GM12892 (cell line): ENCODE measurements at places on chromosomes 12 and 14.

- no peak for DNase-seq
Measured at GRCh38 chr12:131116468-131117117, 162.9 kb downstream of the ADGRD1 start.

DNA sequence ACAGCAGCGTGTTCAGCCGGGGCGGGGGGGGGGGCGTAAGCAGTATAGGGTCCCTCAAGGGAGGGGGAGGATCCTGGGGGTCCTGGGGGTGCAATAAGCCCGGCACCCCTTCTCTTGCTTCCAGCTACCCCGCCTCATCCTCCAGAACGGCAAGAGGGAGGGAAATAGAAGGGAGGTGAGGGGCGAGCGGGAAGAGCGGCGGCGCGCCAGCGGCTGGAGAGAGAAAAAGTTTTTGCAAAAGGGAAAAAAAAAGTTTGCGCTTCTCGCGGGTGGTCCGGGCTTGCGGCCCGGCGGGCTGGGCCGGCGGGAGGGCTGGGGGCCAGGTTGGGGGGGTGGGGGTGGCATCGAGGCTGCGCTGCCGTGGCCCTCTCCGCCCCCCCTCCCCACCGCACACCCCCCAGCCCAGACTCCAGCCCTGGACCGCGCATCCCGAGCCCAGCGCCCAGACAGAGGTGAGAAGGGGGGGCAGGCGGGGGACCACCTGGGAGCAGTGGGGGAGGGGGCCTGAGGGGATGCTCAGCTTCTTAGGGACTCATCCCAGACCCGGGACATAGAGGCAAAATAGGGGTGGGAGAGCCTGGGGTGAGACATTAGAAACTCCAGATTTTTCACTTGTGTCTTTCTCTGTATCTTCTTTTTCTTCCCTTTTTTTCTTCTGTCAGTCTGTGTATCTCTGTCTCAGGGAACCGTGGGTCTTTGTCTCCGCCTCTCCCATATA, at the start of gene GLI1:
Gene GLI1, plus strand, starts transcription at position 36 of the 718 bp plus-strand sequence. CDS start 3,907 bp downstream, outside the sequence.
- DNase-seq: no peak

DNA sequence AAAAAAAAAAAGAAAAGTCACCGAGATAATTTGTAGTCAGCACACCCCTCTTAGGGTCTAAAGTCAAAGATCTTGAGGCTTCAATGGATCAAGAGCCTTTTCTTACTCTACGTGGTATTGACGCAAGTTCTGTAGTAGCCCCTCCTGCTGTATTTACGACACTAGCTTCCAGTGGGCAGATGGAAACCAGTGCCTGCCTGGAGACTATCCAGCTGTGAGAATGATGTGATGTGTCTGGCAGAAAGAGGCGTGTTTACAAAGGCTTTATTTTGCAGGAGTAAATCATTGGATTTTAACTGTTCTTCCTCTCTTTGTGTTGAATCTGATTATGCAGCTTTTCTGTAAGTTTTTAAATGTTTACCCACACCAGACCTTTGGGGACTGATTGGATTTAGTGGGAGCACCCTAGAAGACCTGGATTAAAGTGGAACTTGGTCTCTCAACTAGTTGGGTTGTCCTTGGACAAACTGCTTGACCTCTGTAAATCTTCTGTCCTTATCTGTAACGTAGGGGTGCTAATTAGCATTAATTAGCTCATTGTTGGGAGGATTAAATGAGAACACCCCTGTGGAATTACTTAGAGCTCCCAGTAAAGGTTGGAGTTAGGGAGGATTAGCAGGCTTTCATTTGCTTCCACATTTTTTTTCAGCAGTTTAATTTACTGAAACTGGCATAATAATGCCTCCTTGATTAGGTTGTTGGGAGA, 72.4 kb downstream of the RASSF3 start:
- DNase-seq: no peak

GRCh38 chr14:97104029-97104428, 306.8 kb downstream of the VRK1 start:
- DNase-seq: no peak

DNA sequence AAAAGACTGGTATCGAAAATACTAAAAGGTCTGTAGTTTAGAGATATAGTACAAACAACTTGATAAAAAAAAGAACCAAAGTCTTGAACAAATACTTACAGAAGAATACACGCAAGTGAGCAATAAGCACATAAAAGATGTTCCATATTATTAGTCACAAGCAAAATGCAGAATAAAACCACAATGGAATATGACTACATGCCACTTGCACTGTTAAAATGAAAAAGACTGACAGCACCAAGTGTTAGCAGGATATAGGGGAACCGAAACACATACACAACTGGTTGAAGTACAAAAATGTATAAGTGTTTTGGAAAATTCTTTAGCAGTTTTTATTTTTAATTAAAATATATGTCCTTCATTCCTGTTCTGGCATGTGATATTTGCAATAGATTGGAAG, 3.6 kb downstream of the CLEC2A start:
- DNase-seq: no peak

DNA sequence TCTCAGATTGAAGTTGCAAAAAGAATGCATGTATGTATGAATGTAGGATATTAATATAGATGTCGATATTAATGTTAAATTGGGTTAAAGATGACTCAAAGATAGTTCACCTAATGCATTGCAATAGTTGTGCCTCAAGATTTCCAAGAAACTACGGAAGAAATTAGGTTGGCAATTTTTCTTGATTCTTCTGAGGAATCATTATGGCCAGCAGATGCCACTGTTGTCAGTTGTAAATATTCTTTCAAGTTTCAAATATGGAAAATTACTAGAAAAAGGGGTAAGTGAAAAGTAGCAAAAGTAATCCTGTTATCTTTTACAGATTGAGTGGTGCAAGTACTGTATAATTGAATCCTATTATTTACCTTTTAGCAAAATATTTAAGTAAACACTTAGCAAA, 202.1 kb downstream of the ADAMTS20 start:
- no peak for DNase-seq

DNA sequence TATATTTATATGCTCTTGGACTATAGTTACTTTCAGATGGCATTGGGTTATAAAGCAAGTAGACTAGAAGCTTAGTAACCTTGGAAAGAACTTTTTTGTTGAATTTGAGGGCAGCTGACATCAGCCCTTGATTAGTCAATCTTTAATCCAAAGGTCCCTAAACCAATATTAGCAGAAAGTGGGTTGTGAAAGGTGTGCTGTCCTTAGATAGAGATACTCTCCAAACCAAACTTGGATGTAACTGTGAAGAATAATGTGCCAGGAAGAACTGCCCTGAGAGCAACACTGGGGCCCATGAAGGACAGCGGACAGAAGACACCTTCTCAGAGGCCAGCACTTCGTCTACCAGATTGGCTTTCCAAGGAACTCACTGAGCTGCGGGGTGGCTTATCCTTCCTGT, 10.6 kb downstream of the CD163 start:
- no peak for DNase-seq

DNA sequence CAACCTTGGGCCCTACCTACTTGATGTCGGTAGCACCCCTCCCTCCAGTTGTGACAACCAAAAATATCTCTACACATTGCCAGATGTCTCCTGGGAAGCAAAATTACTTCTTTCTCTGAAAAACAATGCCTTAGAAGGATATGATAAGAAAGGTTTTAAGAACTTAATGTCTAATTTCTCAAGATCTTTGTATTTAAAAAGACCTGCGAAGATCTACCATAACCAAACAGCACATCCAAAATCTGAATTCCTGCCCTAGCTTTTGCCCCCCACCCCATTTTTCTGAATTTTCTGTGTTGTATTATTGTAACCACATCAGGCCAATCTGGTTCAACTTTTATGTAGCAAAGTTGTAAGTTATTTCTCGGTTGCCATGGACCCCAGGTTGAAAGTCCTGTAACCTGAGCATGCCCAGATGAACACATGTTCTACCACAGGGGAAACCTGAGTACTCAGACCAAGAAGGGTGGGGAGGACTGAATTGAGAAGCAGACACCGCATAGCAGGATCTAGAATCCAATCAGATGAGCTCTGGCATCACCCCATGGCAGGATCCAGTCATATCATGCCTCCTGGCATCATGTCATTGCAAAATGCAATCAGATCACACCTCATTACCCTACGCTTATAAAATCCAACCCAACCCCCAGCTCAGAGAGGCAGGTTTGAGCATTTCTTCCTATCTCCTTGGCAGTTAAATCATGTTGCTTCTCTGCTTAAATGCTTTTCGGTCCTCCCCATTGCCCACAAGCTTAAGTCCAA, 8.7 kb downstream of the TMEM253 start:
- no peak for DNase-seq

GRCh38 chr14:77303417-77304156, 17.1 kb downstream of the POMT2 start:
- no peak for DNase-seq

GRCh38 chr12:132116709-132117557, 27.2 kb downstream of the DDX51 start:
- no peak for DNase-seq

- no peak for DNase-seq
Measured at GRCh38 chr12:121300083-121300819, 3.7 kb upstream of the CAMKK2 start.

DNA sequence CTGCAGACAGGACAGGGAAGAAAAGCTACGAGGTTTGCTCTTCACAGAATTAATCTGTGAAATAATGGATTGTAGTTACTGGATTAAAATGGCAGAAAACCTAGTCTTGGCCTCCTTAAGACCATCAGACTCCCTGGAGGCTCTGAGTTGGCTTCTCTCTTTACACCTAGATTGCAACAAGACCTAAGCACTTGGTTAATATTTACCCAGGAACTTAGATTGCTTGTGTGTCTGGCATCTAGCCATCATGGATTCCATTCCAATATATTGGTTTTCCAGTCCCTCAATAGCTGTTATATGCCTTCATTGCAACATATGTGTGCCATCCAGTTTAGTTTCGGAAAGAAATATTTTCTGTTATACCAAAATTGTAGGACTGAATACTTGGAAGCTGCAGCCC, 1.9 kb upstream of the GTF2A1 start:
- DNase-seq: no peak

GRCh38 chr12:73110816-73111215, 838.6 kb downstream of the TRHDE start:
- no peak for DNase-seq

GRCh38 chr12:91852634-91853033, 293.0 kb downstream of the BTG1 start:
- no peak for DNase-seq

DNA sequence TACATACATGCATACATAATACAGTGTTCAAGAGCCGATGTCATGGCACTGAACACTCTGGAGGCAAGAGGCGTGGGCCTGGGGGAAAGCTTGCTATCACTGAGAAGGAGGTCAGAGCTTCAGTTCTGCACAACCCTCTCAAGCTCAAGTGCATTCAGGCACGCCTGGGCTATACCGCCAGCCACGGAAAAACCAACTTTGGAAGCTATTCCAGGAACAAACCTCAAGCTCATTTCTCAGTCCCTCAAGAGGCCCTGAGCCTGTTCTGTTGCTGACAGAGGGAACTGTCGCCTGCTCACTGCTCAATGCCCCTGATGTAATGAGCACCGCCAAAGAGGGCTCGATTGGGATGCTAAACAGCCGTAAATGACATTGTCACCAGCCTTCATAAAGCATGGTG, 9.2 kb downstream of the NOS1 start:
- no peak for DNase-seq

GRCh38 chr12:94793191-94793595, 142.8 kb upstream of the TMCC3 start:
- DNase-seq: no peak

- DNase-seq: no peak
Measured at GRCh38 chr12:81759190-81760051, at the start of gene PPFIA2. Gene PPFIA2, minus strand, starts transcription at chr12:81759350.

DNA sequence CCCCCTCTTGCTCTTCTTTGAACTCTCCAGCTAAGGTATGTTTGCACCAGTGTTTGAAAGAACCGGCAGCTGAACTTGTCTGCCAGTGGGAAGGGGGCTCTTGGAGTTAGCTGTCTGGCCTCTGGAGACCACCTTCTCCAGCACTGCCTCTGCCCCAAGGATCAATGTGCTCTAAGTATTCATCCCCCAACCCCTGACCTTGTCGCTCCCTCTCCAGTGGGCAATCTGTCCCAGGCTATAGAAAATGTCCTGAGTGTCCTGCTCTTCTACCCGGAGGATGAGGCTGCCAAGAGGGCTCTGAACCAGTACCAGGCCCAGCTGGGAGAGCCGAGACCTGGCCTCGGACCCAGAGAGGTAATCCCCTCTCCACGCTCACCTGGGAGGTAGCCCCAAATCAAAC, 2.8 kb downstream of the P3H3 start:
- no peak for DNase-seq

DNA sequence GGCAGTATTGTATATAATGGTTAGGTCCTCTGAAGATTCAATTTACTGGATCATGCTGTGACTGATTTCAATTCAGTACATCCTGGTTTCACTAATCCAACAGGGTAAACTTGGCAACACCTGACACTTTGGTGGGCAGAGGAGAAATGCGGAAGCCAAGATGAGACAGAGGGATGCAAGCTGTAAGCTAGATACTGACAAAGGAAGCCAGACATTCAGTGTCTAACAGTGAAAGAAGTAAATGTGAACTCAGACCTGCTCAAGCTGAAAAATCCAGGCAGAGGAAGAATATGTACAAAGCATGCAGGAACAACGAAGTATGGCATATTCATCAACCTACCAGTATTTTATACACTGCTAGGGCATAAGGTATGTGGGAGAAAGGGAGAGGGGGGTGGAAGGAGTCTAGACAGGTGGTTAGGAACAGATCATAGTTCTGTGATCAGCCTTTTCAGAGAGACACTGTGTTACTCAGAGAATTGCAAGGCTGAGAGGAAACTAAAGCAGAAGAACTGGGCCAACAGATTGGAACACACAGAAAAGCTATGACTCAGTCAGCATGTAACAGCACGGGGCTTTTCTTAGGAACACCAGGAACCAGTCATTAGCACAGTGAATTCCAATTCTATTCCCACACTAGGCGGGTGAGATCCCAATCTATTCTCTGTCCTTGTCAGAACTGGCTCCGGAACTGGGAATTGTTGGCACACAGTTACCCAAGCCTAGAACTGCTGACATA, 40.3 kb downstream of the NELL2 start:
- DNase-seq: no peak

- no peak for DNase-seq
Measured at GRCh38 chr12:111825509-111825908, 16.5 kb upstream of the MAPKAPK5 start.

DNA sequence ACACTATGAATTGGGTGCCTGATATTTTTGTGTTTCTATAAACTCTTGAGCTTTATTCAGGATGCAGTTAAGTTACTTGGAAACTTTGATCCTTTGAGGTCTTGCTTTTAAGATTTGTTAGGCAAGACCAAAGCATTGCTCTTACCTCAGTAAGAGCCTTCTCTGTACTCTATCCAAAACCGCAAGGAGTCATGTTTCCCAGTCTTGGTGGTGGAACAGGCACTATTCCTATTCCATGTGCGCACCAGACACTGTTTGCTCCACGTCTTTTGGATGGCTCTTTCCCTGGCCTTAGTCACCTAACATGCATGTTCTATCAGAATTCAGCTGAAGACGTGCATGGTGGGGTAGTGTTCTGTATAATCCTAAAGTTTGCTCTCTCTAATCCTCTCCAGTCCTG, 23.5 kb downstream of the CSRP2 start:
- no peak for DNase-seq
